ENCODE measurements at places on chromosomes 11 and 22. TPM values are rescaled to one million over a fixed set of nuclear protein-coding genes. Genes with fewer than 3 reads are reported as not detected.

The ASCL2 gene
- not detected for total RNA-seq

The CASP12 gene
- total RNA-seq = not detected

The CCS gene
- 22.6 TPM for total RNA-seq

DNA sequence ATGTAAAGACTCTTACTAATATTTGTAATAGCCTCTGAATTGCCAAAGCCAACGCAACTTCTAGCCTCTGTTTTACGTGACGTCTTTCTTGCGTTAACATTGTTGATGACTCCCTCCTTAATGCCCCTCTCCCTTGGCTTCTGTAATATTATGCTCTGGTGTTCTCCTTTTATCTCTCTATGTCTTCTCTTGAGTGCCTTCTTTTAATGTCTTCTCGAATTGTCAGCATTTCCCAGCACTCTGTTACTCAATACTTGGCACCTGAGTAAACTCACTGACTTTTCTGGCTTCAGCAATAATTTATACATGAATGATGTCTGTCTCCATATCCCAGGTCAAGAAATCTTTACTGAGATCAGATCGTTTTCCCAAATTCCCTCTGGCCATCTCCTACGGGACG lies 68.5 kb upstream of the DDI1 start:
- no peak for DNase-seq
